SK-N-SH (cell line): ENCODE measurements at places on chromosomes 1 and 21. TPM values are rescaled to one million over a fixed set of nuclear protein-coding genes. Genes with fewer than 3 reads are reported as not detected.

The S100A12 gene
- not detected in 2 replicates for polyA plus RNA-seq

The PLCH2 gene
- 0.08 and 0.18 TPM in 2 replicates for polyA plus RNA-seq

The PTBP2 gene
- polyA plus RNA-seq: 7.3 and 9.8 TPM in 2 replicates

The ACAP3 gene
- 51.7 and 66.4 TPM in 2 replicates for polyA plus RNA-seq

The ETV3L gene
- polyA plus RNA-seq: not detected in 2 replicates

The PLA2G2A gene
- polyA plus RNA-seq: not detected in 2 replicates

The TRAF3IP3 gene
- 0.31 and 0.60 TPM in 2 replicates for polyA plus RNA-seq

The RGS13 gene
- polyA plus RNA-seq: 0.05 TPM in 1 of 2 replicates, not detected in the other

The TMEM52 gene
- 3.8 and 4.8 TPM in 2 replicates for polyA plus RNA-seq

The PCSK9 gene
- polyA plus RNA-seq: 0.02 and 0.03 TPM in 2 replicates

The FAM177B gene
- not detected in 2 replicates for polyA plus RNA-seq

The DNAH14 gene
- polyA plus RNA-seq: 8.0 and 11.3 TPM in 2 replicates

The PALMD gene
- 1.8 and 2.3 TPM in 2 replicates for polyA plus RNA-seq

The CLEC20A gene
- not detected in 2 replicates for polyA plus RNA-seq

The NAXE gene
- 68.5 and 98.4 TPM in 2 replicates for polyA plus RNA-seq

The ZNF683 gene
- not detected in 2 replicates for polyA plus RNA-seq

The TNFRSF4 gene
- not detected in 2 replicates for polyA plus RNA-seq

The KRTAP21-1 gene
- polyA plus RNA-seq: not detected in 2 replicates

The PLEKHN1 gene
- not detected in 2 replicates for polyA plus RNA-seq

The COX20 gene
- polyA plus RNA-seq: 24.8 and 29.0 TPM in 2 replicates

The TRIM63 gene
- polyA plus RNA-seq: not detected in 2 replicates

The CA6 gene
- polyA plus RNA-seq: not detected in 2 replicates

The CLCA4 gene
- not detected in 2 replicates for polyA plus RNA-seq

The F11R gene
- 9.0 and 13.7 TPM in 2 replicates for polyA plus RNA-seq

The C1orf185 gene
- not detected in 2 replicates for polyA plus RNA-seq

The GSTM1 gene
- polyA plus RNA-seq: not detected in 2 replicates

The MAP3K21 gene
- polyA plus RNA-seq: 0.33 and 0.42 TPM in 2 replicates

The TSPAN2 gene
- polyA plus RNA-seq: 0.21 and 0.23 TPM in 2 replicates

The PCP4L1 gene
- not detected in 2 replicates for polyA plus RNA-seq

The ARHGAP30 gene
- polyA plus RNA-seq: 0.05 TPM in 1 of 2 replicates, not detected in the other

The INTS3 gene
- polyA plus RNA-seq: 64.3 and 80.9 TPM in 2 replicates

The NOTCH2 gene
- 23.0 and 23.3 TPM in 2 replicates for polyA plus RNA-seq

The PKLR gene
- polyA plus RNA-seq: 0.03 TPM in 1 of 2 replicates, not detected in the other

The NHLH2 gene
- polyA plus RNA-seq: not detected in 2 replicates

The COPA gene
- polyA plus RNA-seq: 91.4 and 122 TPM in 2 replicates

The ODR4 gene
- polyA plus RNA-seq: 8.2 and 12.2 TPM in 2 replicates

The NTMT2 gene
- polyA plus RNA-seq: not detected in 2 replicates

The CYP4A22 gene
- polyA plus RNA-seq: not detected in 2 replicates

The SPATA1 gene
- polyA plus RNA-seq: 1.2 and 1.6 TPM in 2 replicates

The PROK1 gene
- not detected in 2 replicates for polyA plus RNA-seq

The KRTAP19-1 gene
- polyA plus RNA-seq: not detected in 2 replicates

The BNIPL gene
- 0.12 and 0.16 TPM in 2 replicates for polyA plus RNA-seq

The TRIM17 gene
- 1.5 and 1.6 TPM in 2 replicates for polyA plus RNA-seq

The ZBTB8A gene
- polyA plus RNA-seq: 1.3 and 1.9 TPM in 2 replicates

The KCNJ15 gene
- 0.02 and 0.03 TPM in 2 replicates for polyA plus RNA-seq
